Esophagus squamous epithelium (tissue), 5 donors: ENCODE measurements at places on chromosomes 2 and 18.

DNA sequence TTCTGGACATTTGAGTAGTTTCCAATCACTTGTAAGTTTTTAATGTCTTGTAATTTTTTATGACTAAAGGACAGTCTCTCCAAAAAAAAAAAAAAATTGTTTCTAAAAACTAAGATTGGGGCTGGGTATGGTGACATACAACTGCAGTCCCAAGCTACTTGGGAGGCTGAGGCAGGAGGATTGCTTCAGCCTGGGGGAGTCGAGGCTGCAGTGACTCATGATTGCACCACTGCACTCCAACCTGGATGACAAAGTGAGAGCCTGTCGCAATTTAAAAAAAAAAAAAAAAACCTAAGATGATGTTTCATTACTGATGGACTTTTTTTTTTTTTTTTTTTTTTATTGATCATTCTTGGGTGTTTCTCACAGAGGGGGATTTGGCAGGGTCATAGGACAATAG is 34.4 kb upstream of the PKDCC start:
- DNase-seq, result no peak

DNA sequence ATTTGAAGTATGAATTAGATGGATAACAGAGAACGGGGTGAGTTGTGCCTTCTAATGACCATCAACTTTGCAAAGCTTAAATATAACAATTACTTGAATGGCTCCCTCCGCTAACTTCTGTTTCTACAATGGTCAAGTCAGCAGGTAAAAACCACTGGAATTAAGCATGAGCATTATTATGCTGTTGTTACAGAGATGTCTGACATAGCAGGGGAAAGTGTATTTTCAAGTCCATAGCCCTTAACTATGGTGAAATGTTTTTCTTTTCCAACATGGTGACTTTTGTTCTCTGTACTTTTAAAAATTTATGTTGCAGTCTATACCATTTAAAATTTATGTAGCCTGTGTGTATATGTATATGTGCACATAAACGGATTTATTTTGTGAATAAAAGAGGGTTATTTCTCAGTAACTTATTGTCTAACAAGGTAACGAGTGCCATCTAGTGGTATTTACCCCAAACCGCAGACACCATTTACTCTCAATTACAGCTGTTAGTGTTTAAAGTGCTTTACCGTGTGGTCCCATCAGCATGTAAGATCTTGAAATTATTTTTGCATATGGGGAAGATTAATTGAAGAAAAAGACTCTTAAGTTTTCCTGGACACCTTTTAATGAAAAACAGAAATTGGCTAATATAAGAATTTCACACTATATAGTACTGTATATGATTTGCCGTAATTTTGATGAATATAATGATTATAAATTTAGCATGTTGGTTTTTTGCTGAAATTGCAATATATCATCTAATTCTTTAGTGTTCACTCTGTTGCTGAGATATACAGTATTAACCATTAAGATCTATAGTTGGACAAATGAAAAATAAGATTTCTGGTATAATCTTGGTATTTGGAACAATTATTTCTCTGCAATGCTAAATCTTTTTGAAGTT is 78.2 kb downstream of the UBE2E3 start:
- DNase-seq, result no peak

GRCh38 chr2:203853271-203853670 is 14.3 kb upstream of the CTLA4 start:
- DNase-seq, result no peak

DNA sequence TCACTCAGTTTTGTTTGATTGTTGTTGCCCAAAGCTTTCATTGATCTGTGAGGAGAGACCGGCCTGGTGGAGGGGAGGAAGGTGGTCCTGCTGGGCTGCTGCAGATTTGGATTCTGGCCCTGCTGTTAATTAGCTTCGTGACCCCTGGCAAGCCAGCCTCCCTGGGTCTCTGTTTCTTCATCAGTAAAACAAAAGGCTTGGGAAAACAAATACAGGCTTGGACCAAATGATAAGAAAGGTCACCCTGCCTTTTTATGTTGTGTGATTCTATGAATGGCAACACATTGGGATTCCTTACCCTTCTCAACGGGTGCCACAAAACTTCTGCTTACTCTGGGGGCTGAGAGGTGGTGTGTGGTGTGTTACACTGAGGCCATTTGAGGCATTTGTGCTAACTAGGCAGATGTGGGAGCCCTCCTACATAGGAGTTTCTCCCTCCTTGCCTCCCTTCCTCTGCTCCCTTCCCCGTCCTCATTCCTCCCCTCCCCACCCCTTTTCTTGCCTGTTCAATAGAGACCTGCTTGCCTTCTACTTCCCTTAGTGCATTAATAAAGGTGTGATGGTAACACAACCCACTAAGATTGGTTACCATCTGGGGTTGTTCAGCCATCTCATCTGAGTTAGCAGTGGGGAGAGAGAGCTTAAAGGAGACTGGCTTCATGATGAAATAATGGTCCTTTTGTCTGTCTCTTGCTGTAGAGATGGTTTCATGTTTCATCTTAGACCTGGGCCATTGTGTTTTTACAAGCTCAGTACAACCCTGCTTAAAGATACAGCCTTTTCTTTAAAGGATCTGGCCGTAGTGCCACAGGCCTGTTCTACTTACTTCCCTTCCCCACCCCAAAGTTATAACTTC is 96.2 kb downstream of the TANC1 start:
- DNase-seq, result no peak

DNA sequence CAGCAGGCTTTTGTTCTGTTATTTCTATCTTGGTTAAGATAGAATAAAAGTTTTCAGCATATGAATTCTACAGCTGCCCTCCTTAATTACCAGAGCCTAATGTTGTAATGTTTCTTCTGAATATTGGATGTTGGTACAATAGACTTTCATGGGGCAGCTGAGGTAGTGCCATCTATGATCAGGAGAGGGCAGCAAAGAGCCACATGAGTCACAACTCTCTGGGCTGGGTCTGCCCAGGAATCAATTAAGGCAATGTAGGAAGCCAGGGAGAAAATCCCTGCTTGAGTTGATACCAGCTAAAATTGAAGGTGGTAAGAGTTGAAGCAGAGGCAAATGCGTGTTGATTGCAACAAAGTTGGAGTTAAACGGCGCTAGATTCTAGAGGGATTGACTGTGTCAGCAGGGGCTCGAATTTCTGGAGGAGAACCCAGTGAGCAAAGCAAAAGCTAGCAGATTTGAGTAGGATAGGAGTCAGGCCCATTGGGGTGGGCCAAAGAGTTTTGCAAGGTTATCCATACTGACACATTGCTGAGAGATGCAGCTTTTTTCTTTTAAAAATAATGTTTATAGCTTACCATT is 10.6 kb upstream of the MC5R start:
- no peak for DNase-seq

- no peak for DNase-seq
These were observed 2.7 kb upstream of the IL1R1 start for GRCh38 chr2:102139851-102140250.

DNA sequence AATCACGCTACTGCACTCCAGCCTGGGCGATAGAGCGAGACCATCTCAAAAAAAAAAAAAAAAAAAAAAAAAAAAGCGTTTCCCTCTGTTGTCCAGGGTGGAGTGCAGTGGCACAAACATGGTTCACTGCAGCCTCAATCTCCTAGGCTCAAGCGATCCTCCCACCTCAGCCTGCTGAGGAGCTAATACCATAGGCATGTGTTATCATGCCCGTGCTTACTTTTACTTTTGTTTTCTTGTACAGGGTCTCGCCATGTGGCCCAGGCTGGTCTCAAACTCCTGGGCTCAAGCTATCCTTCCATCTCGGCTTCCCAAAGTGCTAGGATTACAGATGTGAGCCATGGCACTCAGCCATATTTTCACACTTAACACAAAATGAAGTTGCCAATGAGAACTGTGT is 37.5 kb downstream of the PSME4 start:
- DNase-seq, result no peak

DNA sequence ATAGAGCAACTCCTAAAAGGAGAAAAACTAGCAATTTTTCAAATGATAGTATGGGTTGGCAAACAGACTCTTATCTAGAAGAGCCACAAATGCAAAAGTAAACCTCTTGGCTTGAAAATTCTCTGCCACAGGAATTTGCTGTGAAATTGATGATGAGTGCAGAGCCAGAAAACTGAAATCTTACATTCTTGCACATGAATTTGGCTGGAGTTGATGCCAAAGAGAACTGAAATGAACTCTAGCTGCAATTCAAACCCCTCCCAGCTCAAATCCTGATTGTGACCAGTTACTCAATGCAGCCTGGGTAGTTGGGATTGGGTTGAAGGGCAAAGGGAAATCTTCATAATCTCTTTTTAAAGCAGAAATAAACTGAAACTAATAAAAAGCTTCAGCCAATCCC is 266.6 kb downstream of the PDE11A start:
- DNase-seq, result no peak

DNA sequence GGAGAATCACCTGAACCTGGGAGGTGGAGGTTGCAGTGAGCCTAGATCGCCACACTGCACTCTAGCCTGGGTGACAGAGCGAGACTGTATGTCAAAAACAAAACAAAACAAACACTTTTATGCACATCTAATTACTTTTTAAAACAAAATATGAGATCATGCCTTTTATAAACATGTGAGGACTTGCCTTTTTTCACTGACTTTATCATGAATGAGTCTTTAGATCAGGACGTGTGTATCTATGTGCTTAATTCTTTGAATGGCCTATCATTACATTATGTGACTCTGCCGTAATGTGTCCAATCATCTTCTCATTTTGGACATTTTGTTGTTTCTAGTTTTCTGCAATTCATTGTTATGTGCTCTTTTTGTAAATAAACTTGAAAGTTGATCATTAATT is 58.7 kb downstream of the FAM117B start:
- DNase-seq, result no peak

GRCh38 chr18:56913941-56914340 is 232.9 kb upstream of the BOD1L2 start:
- DNase-seq, result no peak

- DNase-seq, result no peak
These were observed 20.7 kb upstream of the TOGARAM2 start for GRCh38 chr2:28960401-28960800.

- DNase-seq, result no peak
These were observed 57.0 kb downstream of the PARD6G start for GRCh38 chr18:80190311-80190710.

- no peak for DNase-seq
These were observed 9.5 kb upstream of the SMAD4 start for GRCh38 chr18:51020536-51020935.

GRCh38 chr2:219752726-219753125 is 125.3 kb downstream of the SLC4A3 start:
- no peak for DNase-seq

- no peak for DNase-seq
These were observed 1488.0 kb upstream of the CELF4 start for GRCh38 chr18:39053571-39053970.

- no peak for DNase-seq
These were observed 532.8 kb downstream of the FBXO15 start for GRCh38 chr18:73614812-73615211.

DNA sequence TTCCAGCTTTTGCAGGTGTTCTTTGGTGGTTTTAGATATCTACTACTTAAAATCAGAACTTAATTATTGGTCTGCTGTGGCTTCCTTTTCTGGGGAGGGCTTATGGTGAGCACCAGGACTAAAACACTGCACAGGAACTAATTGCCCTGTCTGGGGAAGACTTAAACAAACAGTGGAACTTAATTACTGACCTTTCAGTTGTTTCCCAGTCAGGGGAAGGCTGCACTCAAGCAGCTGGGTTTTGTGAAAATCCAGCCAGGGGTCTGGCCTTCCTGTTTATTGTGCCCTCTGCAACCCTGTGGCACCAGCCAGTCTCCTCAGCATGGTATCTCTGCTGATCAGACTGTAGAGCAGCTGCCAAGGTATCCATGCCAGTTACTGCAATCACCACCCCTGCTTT is 398.2 kb downstream of the ADCYAP1 start:
- no peak for DNase-seq

DNA sequence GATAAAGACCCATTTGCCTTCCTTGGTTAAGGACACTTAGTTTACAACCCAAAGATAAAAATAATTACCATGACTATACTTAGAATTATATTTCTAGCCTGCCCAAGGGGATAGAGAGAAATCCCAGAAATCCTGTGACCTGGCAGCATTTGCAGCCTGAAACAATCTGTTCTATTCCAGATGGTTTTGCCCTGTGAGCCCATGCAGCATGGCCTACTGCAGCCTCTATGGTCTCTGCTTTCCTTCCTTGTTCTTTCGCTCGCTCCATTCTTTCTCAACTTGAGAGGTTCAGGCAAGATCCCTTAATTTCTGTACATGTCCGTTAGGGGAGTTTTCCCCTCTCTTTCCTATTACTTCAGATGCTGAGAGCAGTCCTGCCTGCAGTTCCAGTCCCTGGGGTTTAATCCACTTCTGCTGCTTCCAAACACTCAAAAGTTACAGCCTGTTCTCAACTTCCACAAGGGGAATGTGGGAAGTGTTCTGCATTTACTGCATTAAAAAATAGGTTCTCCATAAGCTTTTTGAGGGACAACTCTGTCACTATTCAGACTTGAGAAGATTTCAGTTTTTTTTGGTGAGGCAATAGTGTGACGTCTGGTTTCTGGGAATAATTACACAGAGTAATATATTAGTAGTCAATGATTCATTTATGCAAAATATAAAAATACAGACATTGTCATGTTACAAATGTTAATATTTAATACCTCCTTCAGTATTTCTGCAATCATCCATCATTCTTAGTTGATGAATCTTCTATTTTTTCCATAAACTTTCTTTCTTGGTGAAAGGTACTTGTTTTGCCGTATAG is 80.3 kb downstream of the CDCA7 start:
- DNase-seq, result no peak

DNA sequence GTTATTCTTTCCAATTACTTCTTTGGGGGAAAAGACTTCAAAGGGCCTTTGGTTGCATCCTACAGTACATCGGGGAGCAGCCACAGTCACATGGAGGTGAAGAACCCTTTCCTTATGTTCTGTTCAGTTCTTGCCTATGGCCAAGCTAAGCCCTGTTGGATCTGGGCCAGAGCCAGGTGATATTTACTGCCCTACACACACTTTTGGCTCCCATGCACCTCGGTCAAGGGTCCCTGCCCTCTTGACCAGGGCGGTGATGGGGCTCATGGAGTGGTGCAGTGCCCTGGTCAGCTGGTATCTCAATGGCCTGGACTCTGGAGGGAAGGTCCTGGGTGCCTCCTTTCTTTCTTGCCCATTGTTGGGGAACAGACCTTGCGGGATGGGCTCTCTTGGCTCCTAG is 98.7 kb downstream of the VAPA start:
- no peak for DNase-seq

GRCh38 chr18:66136039-66136438 is 385.2 kb downstream of the CDH7 start:
- DNase-seq, result no peak

- no peak for DNase-seq
These were observed 47.4 kb downstream of the EXOC6B start for GRCh38 chr2:72778410-72778809.

GRCh38 chr2:170679607-170680079 is 35.5 kb upstream of the SP5 start:
- no peak for DNase-seq

DNA sequence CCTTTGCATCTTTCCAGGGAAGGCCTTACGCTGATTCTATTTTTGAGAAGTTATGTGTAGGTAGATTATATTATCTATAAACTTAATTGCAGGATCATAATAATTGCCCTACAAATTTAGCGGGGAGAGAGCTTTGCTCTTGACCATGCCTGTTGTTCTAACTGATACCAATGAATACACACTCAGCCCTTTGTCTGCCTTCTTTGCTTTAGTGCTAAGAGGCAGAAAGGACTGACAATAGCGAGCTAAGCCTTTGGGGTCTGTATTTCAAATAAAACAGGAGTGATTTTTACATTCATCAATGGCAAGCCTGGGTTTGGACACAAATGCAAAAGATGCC is 115.3 kb upstream of the STON1 start:
- no peak for DNase-seq

GRCh38 chr2:197838036-197838435 is 33.6 kb downstream of the PLCL1 start:
- DNase-seq, result no peak
